Sciatic nerve (tissue), 2 donors: ENCODE measurements at places on chromosomes 3 and 15. TPM values are rescaled to one million over a fixed set of nuclear protein-coding genes. Genes with fewer than 3 reads are reported as not detected.
A peak's percentile ranks its signal among the peaks of the same experiment; 100 is the strongest.

- DNase-seq = peak; percentile 73
These were observed 52.4 kb downstream of the SETMAR start for GRCh38 chr3:4355401-4356219.

- DNase-seq = no peak
These were observed 13.8 kb upstream of the PPP4R2 start for GRCh38 chr3:72982609-72983366.

DNA sequence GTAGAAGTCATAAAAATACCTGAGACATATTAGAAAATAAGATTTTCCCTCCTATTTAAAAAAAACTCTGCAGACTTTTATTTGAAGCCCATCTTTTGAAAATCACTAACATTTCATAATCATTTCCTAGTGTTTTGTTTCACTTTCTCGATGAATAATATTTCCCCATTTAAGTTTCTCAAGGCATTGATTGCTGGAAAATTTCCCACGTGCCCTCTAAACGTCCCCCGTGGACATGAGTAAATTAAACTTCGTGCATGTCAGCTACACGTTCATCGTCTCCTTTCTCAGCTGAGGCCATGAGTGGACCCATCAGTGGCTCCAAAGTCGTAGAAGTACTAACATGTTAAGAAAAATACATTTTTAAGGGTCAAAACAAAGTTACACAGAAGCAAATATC, 2.0 kb upstream of the TM2D3 start:
- DNase-seq = no peak

GRCh38 chr3:124780761-124781475, 50.7 kb downstream of the UMPS start:
- DNase-seq = peak; percentile 80

- no peak for DNase-seq
These were observed 929.7 kb upstream of the CFAP20DC start for GRCh38 chr3:59979542-59979941.

DNA sequence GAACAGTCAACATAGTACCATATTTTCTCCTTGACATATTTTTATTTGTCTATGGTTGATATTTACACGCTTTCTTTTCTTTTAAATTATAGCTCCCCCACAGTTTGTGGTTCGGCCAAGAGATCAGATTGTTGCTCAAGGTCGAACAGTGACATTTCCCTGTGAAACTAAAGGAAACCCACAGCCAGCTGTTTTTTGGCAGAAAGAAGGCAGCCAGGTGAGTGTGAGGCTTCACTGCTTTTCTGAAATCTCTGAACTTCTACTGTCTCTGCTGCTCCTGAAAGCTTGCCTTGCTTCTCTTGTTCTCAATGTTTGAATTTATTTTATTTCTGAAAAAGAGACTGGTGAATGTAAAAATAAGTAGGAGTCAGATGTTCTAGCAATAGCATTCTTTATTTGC, 506.3 kb downstream of the ROBO2 start:
- DNase-seq = no peak

DNA sequence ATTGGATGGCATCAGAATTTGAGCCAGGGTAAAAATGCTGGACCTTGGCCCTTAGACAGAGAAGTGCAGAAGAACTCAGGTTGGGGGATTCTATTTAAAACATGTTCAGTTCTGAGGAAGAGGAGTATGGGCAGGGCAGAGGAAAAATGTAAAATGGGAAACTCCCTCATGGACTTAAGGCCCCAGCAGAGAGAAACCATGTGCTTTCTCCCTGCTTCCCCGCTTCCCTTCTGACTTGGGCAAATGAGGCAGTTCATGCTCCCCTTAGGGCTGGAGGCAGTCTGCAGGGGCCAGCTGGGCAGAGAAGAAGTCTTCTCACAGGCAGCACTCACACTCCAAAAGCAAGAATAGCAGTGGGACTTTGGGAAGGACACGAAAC, 9.9 kb upstream of the NUDT16 start:
- no peak for DNase-seq

DNA sequence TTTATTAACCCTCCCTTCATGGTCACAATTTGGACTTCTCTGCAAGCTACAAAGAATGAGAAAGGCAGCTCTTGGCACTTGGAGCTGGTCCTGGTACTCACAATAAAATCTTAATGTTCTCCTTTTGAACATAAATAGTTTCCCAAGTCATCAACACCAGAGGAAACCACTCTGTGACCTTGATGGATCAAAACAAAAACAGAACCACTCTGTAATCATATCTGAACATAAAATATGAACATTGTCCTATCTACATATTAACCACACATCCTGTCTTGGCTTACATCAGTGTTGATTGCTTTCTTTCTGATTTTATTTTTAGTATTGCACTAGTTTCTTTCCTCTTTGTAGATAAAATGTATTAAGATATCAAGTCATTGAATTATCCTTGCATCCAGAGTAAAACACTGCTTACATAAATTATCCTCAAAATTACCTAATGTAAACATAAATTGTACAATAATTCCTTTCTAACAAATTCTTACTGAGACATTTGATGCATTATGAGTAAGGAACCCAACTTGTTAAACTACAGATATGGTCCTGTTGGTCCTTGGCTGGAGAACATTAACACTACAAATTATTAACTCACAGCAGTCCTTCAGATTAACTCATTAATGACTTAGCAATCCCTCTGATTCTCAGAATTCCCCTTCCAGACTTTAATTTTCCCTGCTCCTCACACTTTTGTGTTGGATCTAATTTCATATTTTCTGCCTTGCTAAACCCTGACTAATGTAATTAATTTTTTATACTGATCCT, 860.5 kb downstream of the DIPK2A start:
- DNase-seq = no peak

- DNase-seq = no peak
These were observed 267.0 kb downstream of the ZMAT3 start for GRCh38 chr3:178804606-178805005.

- DNase-seq = no peak
These were observed 33.3 kb downstream of the MAP1A start for GRCh38 chr15:43550527-43551363.

GRCh38 chr3:54433846-54434245, 311.5 kb downstream of the CACNA2D3 start:
- DNase-seq = no peak

- DNase-seq = no peak
These were observed 172.8 kb downstream of the PLCH1 start for GRCh38 chr3:155572085-155572484.

GRCh38 chr15:40787344-40787841, 17.6 kb downstream of the C15orf62 start:
- no peak for DNase-seq

GRCh38 chr15:58010983-58011382, 54.5 kb downstream of the ALDH1A2 start:
- DNase-seq = no peak

GRCh38 chr15:59039225-59039624, 51.8 kb downstream of the RNF111 start:
- DNase-seq = no peak

- DNase-seq = no peak
These were observed 52.1 kb downstream of the CMTM8 start for GRCh38 chr3:32290619-32291018.

GRCh38 chr3:78831446-78831972, 936.3 kb downstream of the ROBO1 start:
- DNase-seq = no peak

DNA sequence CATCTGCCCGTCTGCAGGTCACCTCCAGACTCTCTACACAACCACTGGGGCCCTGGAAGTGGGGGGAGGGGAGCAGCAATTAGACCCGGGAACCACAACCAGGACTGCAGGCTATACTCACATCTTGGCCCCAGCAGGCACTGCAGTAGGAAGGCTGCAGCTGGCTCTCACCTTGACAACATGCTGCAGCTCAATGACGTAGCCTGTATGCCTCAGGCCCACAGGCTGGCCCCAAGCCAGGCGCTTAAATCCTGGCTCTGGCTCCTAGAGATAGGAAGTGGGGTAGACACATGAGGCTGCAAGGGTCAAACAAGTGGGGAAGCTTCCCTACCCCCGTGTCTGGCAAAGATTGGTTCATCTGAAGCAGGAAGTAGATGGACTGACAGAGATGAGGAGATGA, 4.6 kb upstream of the QRICH1 start:
- DNase-seq = no peak

DNA sequence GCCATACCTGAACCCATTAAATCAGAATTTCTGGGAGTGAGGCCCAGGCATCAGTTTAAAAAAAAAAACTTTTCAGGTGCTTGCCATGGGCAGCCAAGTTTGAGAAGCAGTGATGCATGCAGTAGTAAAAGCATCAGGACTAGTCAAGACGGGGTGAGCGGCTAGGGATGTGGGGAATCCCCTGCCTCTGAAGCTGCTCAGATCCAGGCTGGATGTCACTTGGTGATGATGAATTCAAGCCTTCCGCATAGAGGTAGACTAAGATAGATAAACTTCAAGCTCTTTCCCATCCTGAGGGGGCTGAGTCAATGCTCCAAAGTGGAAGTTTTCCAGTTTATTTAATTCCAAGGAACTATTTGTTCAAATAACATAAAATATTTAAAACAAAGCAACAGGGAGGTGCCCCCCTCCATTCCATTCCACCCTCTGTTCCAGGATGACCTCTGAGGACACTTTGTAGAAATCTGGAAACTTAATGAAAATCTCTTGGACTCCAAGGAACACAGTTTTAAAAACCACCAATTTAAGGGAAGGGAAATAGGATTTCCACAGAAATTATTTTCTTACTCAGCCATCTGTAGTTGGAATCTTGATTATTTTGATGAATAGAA, 100.4 kb upstream of the NR2E3 start:
- no peak for DNase-seq

DNA sequence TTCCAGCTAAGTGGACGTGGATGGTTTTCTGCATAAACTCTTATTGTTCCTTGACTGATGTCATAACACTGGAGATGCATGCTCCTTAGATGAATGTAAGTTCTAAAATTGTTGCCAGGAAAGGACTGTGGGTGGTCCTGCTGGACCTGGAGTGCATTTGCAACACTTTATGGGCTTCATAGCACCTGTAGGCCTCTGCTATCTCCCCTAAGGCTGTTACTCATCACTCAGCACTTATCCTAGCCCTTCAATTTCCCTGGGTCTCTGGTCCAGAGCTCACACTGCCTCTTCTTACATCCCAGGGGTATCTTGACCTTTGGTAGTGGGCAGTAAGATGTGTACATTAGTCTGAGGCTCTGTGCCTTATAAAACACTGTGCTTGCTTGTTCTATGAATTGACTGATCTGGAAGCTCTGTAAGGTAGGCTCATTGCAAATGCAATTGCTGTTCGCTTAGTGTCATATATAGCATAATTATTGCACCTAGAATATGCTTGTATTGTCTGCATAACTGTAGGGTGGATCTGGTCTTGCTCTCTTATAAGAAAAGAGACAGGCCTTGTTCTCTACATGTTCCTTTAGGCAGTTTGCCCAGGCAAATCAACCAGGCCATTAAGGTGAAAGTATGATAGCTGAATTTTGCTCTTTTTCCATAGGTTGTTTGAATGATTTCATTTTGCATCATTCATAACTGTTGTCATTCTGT, 35.8 kb downstream of the SLCO3A1 start:
- DNase-seq = no peak

DNA sequence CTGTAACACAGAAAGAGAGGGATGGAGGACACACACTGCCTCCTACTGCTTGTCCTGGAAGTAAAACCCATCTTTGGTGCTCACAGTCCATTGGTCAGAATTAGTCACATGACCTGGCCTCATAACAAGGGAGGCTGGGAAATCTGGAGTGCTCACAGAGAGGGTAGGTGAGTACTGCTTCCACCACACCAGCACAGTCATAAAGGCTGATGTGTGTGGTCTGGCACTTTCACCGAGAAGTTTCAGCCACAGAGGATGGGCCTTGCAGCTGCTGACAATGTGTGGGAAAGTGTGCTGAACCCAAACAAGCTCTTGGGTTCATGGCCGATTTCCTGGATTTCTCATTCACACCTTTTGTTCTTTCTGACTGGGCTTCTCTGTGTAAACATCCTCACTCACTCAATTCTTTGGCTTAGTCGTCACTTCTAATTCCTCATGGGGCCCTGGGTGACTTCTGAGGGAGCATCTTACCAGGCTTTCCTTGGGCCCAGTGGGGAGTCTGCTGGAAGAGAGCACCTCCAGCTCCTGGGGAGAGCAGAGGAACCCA, 100.7 kb downstream of the ASB7 start:
- DNase-seq = no peak

GRCh38 chr15:96066852-96067495, 263.5 kb upstream of the NR2F2 start:
- no peak for DNase-seq

DNA sequence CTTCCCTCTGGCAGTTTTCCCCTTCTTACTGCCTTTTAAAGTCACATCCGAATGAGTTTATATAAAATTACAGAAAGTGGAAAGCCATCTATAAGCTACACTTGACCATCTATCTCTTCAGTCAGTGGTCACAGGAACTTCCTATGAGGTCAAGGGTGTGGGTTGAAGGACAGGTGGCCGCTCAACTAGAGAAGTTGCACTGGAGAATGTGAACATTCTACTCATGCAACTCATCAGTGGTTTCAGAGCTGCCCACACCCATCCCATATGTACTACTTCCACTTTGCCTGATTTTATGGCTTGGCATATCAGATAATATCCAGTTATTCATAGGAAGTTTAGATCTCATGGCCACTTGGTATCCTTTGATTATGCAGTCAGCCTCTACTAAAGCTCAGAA, 57.4 kb upstream of the TMEM158 start:
- no peak for DNase-seq

- no peak for DNase-seq
These were observed 6.8 kb downstream of the CD96 start for GRCh38 chr3:111548756-111549155.

DNA sequence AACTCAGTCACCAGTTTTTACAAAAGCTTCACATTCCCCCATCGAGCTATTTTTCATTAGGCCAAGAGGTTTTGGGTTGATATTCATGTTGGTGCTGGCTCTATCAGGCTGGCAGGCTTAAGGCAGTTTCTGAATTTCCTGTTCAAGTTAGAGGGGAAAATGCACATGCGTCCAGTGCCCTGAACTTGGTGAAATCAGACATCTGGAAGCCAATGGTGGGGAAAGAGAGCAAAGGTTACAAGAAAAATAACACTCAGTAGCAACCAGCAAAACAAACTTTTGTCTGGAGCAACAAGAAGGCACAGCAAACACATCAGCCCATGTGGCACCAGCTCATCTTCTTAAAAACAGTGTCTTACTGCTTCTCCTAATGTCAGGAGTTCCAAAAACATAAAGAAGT, 155.6 kb upstream of the TSC22D2 start:
- DNase-seq = no peak

GRCh38 chr3:14137004-14137403, 12.2 kb downstream of the TMEM43 start:
- DNase-seq = peak; percentile 47

GRCh38 chr3:187986514-187986934, 167.4 kb upstream of the LPP start:
- no peak for DNase-seq

DNA sequence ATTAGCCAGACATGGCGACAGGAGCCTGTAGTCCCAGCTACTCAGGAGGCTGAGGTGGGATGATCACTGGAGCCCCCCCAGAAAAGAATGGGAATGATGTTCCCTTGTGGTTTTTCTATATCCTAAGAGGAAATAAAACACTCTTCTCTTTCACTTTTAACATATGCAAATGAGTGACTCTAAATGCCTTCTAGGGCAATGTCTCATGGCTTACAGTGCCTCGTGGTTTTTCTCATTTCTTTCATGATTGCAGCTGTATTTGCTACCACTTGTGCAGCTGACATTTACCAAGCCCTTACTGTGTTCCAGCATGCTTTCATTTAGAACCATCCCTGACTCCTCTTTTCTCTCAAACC, 26.4 kb downstream of the STOML1 start:
- DNase-seq = no peak

Gene SUCNR1
- total RNA-seq = 2.5 TPM

Gene RARB
- 15.2 TPM for total RNA-seq

Gene HES1
- total RNA-seq = 87.1 TPM

Gene PATL2
- 2.9 TPM for total RNA-seq

Gene SPESP1
- total RNA-seq = 2.0 TPM

Gene GOLGA8Q
- total RNA-seq = 5.6 TPM

Gene STXBP5L
- total RNA-seq = 1.4 TPM
